ENCODE measurements at places on chromosomes 7 and 10.

DNA sequence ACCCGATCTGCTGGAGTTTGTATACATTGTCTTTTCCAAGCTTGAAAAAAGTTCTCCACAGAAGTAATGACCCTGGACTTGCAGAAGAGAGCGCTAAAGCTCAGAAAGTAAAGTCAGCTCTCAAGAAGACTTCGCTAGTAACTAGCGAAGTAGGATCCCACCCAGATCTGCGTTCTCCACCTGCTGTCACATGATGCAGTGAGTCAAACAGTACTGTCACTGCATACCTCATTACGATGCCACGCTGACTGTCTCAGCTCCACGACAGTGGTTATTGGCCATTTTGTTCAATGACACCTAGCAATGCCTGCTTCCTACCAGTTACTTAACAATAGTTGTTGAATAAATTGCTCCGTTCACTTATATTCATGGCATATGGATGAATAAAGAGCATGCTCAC, 29.7 kb upstream of the SEC61G start:
- peak; percentile 90 for DNase-seq

- DNase-seq, result no peak
Measured at GRCh38 chr10:105391670-105392351, 750.7 kb downstream of the SORCS3 start.

- no peak for DNase-seq
Measured at GRCh38 chr7:36690041-36690440, 34.3 kb downstream of the AOAH start.

- no peak for DNase-seq
Measured at GRCh38 chr10:101895781-101896180, 52.2 kb upstream of the KCNIP2 start.

DNA sequence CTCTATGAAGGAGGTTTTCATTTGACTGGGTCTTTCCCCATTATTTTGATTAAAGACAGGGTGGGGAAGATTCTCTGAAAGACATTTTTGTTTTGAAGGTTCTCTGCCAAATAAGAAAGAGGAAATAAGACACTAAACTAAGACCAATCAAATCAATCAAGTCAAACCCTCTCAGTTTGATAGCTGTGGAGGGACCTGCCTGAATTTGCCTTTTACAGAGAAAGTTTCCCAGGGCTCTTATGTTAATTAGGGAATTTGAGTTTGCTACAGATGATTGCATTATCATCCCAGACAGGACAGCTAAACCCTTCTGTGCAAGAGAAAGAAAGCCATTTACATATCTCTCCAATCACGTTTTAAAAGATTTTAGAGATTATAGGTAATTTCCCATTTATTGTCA, 80.0 kb downstream of the CSTF2T start:
- no peak for DNase-seq

GRCh38 chr7:73452999-73453635, 19.5 kb downstream of the FZD9 start:
- peak; percentile 54 for DNase-seq

- no peak for DNase-seq
Measured at GRCh38 chr7:41881331-41882130, 178.6 kb upstream of the INHBA start.

GRCh38 chr7:73985737-73986141, 42.2 kb upstream of the ELN start:
- no peak for DNase-seq

GRCh38 chr10:30556189-30556588, 73.4 kb downstream of the LYZL2 start:
- DNase-seq, result no peak

GRCh38 chr10:82252081-82252480, 377.1 kb downstream of the NRG3 start:
- peak; percentile 3 for DNase-seq

DNA sequence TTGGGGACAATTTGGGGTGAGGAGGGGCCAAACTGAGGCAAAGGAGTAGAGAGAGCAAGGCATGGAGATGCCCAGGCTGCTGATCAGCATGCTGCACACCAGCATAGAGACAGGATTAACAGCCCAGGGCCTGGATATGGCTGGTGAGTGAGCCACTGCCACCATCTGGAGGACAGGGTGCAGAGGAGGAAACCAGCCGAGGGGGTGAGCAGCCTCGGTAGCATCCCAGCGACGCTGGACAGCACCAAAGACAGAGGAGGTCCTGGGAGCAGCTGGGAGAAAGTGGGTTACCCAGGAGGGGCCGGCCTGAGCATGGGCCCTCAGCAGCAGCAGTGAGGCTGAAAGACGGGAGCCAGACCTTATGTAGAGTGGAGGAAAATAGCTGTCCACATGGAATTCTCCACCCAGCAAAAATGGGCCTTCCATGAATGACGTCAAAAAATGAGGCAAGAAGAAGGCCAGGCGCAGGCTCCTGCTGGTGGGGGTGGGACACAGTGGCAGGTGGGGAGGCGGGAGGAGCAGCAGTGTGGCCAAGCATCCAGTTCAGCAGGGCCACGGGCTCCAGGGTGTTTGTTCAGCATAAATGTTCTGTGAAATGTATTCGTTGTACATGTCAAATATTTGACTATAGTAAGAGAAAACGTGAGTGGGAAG, 16.7 kb downstream of the RET start:
- DNase-seq, result no peak

DNA sequence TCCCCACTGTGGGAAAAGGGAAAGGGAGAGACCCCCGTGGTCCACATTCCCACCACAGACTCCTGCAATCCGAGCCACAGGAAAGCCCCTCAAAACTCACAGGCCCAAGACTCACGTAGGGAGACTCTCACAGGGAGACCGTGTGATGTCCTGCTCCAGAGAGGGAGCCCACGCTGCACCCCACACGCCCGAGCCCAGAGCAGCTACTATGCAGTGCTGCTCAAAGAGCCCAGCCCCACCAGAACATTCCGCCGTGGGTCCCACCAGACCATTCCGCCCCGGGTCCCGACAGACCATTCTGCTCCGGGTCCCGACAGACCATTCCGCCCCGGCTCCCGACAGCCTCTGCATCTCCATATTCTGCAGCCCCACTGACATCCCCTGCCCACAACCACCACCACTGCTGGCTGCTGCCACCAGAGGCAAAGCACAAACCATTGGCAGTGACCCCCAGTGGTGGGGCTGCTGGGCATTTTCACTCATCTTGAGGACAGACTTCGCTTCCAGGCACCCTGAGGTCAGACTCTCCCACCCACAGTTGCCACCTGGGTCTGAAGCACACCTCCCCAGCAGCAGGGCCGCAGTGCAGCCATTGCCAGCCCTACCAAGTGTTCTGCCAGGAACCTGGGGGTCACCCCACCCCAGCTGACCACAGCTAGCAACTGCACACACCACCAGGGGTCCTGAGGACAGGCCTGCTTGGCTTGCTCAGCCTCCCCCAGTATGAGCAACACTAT, 625.4 kb upstream of the FOXK1 start:
- DNase-seq, result no peak

- DNase-seq, result no peak
Measured at GRCh38 chr10:124735491-124736286, 8.5 kb downstream of the FAM53B start.

- DNase-seq, result no peak
Measured at GRCh38 chr7:716636-717035, 9.9 kb upstream of the DNAAF5 start.

GRCh38 chr10:103130910-103131309, 62.2 kb downstream of the NT5C2 start:
- no peak for DNase-seq

- no peak for DNase-seq
Measured at GRCh38 chr7:80224415-80224814, 89.8 kb downstream of the GNAI1 start.

- DNase-seq, result no peak
Measured at GRCh38 chr7:91504919-91505318, 240.7 kb downstream of the FZD1 start.

DNA sequence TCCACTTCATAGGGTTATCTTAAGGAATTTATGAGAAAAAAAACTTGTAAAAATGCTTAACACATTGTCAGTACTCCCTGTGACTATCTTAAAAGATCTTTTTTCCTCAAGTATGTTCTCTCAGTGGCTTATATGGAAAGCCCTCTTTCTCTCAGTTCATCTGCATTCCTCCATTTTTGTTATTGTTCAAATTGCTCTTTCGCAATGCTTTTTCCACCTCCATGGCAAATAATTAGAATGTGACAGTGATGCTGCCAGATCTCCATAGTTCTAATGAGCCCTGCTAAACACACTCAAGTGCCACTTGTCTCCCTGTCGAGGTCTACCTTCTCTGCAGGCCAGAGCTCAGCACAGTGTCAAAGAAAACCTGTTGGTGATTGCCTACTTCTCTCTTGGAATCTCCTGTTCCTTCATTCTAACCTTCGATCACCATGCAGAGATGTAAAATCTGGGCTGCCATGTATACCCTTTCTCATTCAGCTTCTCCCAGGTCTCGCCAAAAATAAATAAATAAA, 37.2 kb upstream of the ABCB5 start:
- DNase-seq, result no peak

- DNase-seq, result no peak
Measured at GRCh38 chr10:12909836-12910185, 91.7 kb downstream of the CCDC3 start.

DNA sequence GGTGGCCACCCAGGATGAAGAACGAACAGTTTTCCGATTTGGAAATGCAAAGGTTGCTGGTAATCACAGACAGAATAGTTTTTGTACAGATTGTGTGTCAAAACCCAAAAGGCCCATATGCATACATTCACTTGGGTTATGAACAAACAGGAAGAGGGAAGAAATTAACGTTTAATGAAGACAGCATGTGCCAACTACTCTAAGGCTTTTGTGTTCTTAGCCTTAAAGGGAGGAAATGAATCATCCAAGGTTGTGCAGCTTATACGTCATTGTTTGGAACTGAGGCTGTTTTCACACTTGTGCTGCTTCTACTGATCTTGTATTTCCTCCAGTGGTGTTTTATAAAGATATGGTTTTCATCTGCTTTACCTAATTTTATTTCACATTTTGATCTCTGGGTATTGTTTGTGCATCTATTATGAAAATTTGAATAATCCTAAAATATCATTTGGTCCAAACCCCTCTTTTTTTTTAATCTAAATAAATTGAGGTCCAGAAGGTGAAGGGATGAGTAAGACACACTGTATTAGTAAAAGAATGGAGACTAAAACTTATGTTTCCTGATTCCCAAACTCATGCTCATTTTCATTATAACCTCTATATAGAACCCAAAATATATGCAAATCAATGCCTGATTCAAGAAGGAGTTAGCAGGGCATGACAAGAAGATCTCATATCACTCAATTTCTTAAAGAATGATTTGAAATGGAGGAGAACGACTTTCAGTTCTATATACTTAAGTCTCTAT, 373.1 kb downstream of the THSD7A start:
- DNase-seq, result peak; percentile 74

DNA sequence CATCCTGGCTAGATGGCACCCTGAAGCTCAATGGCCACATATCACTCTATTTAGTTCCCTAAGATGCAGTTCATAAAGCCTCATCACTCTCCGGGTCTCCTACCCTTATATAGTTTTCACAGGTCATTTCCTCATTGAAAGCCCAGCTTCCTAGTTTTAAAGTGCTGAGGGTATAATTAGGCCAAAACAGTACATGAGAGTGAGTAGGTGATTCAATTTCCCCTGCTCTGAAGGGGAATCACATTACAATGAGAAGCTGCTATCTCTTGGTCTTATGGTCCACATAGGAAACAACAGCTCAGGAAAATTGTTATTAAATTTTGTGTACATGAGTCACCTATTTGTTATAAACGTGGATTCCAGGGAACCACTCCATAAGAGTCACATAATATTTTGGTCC, 162.0 kb downstream of the SEMA3E start:
- no peak for DNase-seq

DNA sequence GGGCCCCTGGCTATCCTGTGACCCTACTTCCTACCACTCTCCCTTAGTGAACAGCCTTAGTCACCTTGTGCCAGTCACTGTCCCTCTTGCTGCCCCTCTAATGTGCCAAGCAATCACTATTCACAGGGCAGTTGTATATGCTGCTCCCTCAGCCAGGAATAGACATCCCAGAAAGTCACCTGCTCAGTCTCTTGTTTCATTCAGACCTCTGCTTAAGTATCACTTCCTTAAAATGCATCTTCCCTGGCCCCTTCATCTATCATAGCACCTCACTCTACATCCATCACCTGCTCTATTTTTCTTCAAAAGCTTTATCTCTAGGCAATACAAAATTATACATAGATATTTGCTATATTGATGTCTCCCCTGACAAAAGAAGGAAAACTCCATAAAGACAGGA, 328.4 kb upstream of the NFE2L3 start:
- no peak for DNase-seq

- peak; percentile 66 for DNase-seq
Measured at GRCh38 chr7:69871886-69872569, 273.8 kb downstream of the AUTS2 start.

GRCh38 chr10:22002591-22003176, 846 bp downstream of the DNAJC1 start:
- peak; percentile 77 for DNase-seq

- no peak for DNase-seq
Measured at GRCh38 chr10:21934307-21934706, 69.2 kb downstream of the DNAJC1 start.

DNA sequence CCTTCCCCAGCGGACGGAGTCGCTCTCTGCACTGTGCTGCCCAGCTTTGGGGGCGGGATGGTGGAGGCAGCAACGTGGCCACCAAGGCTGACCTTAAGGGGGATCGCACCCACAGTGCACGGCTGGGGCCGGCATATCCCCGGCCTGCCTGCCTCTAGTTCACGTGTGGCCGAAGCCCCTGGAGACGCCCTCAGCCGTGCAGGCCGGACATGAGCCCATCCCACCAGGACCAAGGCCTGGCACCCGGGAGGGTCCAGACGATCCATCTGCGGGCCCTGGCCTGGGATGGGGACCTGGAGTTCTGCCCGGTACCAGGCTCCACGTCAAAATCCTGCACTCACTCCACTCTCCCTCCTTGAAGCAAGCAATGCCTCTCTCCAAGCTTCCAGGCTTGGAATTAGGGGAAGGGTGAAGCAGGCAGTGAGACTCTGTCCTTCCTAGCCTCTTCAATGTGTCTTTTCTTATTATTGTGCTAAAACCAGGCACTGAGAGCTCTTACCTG, 520.8 kb downstream of the REEP3 start:
- no peak for DNase-seq

DNA sequence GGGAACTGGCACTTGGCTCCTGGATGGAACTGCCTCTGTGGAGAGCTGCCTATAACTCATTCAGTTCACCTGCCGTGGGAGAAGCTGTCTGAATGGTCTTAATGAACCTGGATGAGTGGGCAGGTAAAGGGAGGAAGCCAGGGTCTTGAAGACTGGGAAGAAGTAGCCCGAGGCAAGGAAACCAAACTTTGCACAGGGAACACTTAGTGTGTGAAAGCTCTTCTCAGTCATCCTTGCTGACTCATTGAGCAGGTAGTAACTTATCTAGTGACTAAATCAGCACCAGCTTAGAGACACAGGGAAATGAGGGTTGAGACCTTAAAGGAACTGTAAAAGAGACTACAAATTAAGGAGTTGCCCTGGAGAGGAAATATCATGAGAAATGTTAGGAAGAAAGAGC, 9.9 kb downstream of the LRRC4 start:
- no peak for DNase-seq

DNA sequence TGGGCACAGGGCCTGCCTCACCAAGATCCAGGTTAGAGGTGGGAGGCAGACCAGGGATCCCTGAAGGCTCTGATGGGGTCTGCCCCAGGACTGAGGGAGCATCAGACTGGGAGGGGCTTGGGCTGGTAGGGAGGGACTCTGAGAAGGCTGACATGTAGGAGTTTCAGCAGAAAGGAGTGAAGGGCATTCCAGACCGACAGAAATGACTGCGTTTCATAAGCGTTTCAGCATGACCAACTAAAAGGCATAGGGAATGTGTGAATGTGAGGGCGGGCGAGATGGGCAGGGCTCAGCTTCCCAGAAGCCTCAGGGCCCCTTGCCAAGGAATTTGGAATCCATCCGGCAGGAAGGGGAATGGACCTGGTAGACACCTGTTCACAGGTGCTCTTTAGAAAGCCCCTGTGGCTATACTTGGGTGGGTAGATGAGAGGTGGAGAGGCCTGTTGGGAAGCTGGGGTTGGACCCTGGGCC, 24.9 kb upstream of the SLC29A3 start:
- DNase-seq, result no peak
